ENCODE measurements at places on chromosomes 13 and 19. TPM values are rescaled to one million over a fixed set of nuclear protein-coding genes. Genes with fewer than 3 reads are reported as not detected.

DNA sequence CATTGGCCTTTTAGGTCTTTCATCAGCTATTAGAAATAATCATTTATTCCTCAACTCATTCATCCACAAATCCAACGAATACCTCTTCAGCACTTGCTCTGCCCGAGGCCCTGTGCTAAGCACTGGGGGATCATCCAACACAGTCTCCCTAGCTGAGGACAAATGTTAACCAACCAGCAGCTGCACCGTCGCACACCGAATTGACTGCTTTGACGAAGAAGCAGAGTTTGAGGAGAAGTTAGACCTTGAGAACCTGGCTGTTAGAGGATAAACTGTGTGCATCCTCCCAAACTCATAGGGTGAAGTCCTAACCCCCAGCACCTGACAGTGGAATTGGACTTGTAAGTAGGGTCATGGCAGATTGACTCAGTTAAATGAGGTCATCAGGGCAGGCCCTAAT is 170.9 kb downstream of the USP12 start:
- DNase-seq, result no peak

DNA sequence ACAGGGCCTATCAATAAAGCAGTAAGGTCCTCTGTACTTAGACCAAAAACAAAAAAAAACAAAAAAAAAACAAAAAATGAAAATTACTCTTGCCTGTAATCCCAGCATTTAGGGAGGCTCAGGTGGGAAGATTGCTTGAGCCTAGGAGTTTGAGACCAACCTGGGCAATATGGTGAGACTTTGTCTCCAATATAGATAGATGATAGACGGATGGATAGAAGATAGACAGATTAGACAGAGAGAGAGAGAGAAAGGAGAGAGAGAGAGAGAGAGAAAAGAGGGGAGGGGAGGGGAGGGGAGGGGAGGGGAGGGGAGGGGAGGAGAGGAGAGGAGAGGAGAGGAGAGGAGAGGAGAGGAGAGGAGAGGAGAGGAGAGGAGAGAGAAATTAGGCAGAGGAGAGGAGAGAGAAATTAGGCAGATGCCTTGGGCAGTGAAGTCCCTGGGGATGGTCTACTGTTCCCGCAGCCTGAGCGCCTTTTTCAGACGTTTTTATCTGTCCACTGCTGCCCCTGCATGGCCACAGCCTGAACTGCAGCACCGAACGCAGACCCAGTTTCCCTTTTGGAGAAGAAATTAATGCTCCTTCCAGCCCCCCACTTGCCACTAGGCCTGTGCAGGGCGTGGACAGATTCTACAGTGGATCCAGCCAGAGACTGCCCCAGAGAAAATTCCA is 9.8 kb upstream of the ZNF627 start:
- DNase-seq, result peak; percentile 39

DNA sequence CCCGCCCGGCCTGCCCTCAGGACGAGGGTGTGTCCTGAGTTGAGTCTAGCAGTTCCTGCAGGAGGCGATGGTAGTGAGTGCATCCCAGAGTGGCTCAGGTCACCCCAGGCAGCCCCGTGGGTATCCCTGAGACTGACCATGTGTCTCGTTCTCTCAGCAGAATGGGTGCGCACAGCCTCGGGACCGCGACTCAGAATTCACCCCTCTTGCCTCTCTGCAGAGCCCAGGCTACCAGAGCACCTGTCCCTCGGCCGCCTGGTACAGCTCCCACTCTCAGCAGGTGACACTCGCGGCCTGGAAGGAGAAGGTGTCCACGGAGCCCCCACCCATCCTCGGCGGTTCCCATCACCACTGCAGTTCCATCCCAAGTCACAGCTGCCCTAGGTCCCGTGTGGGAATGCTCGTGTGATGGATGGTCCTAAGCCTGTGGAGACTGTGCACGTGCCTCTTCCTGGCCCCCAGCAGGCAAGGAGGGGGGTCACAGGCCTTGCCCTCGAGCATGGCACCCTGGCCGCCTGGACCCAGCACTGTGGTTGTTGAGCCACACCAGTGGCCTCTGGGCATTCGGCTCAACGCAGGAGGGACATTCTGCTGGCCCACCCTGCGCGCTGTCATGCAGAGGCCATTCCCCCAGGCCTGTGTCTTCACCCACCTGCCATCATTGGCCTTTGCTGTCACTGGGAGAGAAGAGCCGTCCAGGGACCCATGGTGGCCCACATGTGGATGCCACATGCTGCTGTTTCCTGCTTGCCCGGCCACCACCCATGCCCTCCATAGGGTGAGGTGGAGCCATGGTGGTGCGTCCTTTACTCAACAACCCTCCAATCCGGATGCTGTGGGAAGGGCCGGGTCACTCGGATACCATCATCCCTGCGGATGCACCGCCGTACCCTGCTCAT is 87.1 kb upstream of the MCF2L start:
- no peak for DNase-seq

DNA sequence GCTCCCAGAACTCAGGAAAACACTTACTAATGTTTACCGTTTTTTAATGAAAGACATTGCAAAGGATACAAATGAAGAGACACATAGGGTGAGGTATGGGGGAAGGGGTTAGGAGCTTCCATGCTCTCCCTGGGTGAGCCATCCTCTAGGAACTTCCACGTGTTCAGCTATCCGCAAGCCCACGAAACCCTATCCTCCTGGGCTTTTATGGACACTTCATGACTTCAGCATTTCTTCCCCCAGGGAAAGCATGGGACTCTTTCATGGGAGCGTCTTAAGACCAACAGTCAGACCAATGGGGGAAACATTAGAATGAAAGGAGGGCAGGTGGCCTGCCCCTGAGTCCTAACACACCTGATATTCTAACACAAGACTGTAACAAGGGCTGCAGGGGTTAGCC is 6.6 kb upstream of the ESD start:
- no peak for DNase-seq

- DNase-seq, result no peak
Measured at GRCh38 chr13:62964522-62964921, 1548.9 kb upstream of the PCDH20 start.

DNA sequence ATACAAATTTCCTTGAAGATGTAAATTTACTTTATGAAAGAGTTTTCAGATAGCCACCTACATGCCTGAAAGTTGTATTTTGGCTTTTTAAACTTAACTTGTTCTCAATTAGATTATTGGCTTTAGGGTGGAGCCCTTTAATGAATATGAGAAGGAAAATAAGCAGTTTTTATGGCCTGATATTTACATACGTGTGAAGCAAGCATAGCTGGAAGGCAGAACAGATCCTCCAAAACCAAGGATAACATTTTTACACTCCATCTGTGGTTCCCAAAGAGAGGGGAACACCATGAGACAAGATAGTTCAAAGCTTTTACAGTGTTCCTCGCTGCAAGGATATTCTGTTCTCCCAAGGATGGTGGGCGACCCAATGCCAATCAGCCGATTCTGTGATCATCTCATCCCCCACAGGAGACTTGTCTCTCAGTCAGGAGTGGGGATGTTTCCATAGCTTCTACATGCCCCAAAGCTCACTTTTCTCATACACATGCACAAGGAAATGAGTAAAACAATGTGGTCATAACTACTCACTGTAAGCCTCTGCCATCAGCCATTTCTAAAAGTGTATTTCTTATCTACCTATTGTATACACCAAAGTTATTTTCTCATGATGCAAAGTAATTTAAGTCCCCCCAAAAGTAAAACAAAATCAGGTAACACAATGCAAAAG is 24.6 kb upstream of the KBTBD6 start:
- DNase-seq, result no peak

- peak; percentile 60 for DNase-seq
Measured at GRCh38 chr13:52345048-52345447, 60.9 kb downstream of the THSD1 start.

- DNase-seq, result no peak
Measured at GRCh38 chr13:41520016-41520659, 62.8 kb downstream of the RGCC start.

DNA sequence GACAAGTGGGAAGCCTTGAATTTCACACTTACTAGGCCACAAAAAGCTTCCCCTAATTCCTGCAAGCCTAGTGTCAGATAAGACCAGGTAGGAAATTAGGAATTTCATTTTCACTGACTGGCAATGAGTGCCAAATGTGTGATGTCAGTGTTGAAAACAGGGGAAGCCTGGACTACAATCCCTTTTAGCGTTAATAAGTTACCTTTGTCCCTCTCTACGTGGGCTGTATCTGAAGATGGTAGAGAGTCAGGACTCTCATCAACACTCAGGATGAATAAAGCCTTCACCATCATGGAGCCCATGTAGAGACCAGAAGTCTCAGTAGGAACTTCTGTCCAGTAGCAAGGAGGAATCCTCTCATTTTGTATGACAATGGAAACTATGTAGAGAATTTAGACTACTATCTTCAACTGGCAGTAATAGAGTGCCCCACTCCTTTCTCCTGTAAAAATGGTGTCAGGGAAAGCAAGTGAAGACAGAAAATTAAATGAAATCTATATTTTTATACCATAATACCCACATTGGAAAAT is 324.1 kb upstream of the KLHL1 start:
- no peak for DNase-seq

DNA sequence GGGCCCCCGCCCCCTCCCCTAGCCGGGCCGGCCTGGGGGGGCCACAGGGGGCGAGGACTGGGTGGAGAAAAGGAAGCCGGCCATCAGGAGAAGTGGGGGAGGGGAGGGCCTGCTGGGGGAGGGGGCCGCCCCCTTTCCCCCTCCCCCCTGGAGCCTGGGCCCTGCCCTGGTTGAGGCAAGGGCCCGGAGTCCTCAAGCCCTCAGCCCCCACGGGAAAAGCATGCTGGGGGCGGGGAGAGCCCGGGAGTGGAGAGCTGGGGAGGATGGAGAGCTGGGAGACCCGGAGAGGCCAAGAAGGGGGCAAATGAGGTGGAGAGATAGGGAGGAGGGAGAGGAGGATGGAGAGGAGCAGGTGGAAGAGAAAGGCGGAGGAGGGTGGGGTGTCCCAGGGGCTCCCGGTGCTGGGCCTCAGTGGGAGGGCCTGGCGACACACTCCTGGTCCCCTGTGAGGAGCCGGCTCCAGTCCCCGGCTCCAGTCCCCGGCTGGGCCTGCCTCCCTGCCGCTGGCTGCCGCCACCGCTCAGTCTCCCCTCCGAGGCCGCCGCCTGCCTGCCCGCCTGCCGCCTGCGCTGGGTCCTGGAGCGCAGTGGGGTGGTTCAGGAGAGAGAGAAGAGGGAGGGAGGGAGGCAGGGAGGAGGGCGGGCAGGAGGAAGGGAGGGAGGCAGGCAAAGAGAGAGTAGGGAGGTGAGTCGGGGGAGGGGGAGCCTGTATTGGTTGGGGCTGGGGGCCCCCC is at the start of gene GRIK5:
TSS of gene GRIK5 (minus strand) at position 588 of the 733 bp plus-strand sequence. CDS start 4,436 bp downstream, outside the sequence.
- DNase-seq, result no peak

DNA sequence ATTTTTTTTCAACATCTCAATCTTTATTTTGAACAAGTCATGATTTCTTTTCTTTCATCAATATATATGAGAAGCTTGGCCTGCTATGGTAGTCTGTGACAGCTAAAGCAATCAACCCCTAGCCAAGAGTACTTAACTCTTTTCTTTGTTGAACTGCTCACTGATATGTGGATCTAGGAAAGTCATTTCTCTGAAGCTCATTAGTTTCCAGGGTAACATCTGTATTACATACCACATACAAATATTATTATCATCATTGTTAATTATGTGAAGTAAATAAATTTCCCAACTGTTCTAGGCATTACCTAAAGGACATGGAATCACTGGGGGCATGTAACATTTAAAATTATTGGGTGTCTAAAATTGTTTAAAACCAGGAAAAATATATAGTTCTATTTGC is 267.3 kb downstream of the DCT start:
- no peak for DNase-seq

- DNase-seq, result peak; percentile 61
Measured at GRCh38 chr19:9877780-9878510, 42.8 kb downstream of the PIN1 start.

DNA sequence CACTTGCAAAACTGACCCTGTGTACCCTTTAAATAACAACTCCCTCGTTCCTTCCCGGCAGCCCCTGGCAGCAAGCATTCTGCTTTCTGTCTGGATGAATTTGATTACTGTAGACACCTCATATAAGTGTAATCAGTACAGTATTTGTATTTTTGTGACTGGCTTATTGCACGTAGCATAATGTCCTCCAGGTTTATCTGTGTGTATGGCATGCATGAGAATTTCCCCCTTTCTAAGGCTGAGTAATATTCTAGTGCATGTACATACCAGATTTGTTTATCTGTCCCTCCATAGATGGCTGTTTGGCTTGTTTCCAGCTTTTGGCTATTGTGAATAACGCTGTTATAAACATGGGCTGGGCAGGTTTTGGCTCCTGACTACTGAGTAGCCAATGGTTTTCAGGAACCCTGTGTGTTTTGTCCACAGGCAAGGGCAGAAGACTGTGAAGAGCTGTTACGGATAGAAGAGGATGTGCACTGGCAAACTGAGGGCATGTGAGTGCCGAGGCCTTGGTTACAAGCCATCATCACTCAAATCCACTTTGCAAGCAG is 98.0 kb downstream of the ESD start:
- DNase-seq, result no peak

- DNase-seq, result no peak
Measured at GRCh38 chr19:5950741-5951140, 27.2 kb downstream of the RANBP3 start.

- no peak for DNase-seq
Measured at GRCh38 chr19:787536-787935, 9.7 kb upstream of the PTBP1 start.

GRCh38 chr13:67390462-67391086 is 160.4 kb upstream of the PCDH9 start:
- no peak for DNase-seq

- DNase-seq, result peak; percentile 93
Measured at GRCh38 chr13:80341101-80341755, at the start of gene SPRY2. SPRY2 (minus strand) TSS chr13:80341126; CDS start chr13:80337705, 3,421 bp downstream.

- DNase-seq, result no peak
Measured at GRCh38 chr13:23915308-23915707, 18.0 kb upstream of the C1QTNF9B start.

DNA sequence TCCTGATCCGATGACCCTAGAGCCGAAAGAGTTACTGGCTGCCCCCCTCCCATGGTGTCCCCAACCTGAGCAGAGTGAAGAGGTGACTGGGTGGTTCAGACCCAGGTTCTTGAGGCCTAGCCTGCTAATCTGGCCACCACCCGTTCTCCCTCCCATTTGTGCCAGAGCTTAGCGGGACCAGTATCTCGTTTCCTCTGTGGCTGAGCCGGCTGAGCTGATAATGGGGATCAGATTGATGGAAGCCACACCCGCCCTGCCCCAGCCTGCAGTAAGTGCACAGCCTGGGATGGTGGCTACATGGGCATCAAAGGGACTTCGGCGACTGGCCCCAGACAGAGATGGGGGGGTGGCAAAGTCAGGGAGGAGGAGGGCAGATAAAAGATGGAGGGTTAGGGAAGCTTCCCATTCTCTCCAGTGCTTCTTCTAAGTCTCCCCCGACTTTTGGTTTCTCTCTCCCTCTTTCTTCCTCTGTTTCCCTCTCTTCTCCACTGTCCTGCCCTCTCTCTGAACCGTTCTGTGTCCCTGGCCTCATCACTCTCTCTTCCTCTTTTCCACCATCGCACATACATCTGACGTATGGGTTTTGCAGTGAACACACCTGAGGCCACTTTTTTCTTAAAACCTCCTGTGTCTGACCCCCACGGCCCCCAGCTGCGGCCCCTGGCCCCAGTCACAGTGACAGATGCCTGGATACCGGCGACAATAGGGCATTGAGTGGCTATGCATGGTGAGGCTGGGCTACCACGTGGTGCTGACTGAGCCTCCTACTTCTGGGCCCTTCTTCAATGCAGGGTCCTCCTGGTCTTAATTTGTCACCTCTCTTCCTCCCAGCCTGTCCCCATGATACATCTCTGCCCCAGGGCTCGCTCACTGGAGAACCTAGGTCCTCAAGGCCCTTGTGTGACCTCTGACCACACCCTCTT is 2.4 kb downstream of the ELAVL3 start:
- DNase-seq, result no peak

The MYBPC2 gene
- not detected for polyA plus RNA-seq

The IZUMO4 gene
- 12.6 TPM for polyA plus RNA-seq

The MYPOP gene
- 1.4 TPM for polyA plus RNA-seq

The YJEFN3 gene
- polyA plus RNA-seq, result 0.68 TPM

The C19orf73 gene
- polyA plus RNA-seq, result 0.84 TPM

The ACER1 gene
- not detected for polyA plus RNA-seq

The IFI30 gene
- polyA plus RNA-seq, result 61.3 TPM

The ATP8A2 gene
- 0.34 TPM for polyA plus RNA-seq

Measured in mammary epithelial cell (primary cell).